ENCODE measurements at places on chromosomes 6 and 20.
A peak's percentile ranks its signal among the peaks of the same experiment; 100 is the strongest.

GRCh38 chr6:30399390-30400058, 54.6 kb downstream of the RPP21 start:
- no peak for DNase-seq

DNA sequence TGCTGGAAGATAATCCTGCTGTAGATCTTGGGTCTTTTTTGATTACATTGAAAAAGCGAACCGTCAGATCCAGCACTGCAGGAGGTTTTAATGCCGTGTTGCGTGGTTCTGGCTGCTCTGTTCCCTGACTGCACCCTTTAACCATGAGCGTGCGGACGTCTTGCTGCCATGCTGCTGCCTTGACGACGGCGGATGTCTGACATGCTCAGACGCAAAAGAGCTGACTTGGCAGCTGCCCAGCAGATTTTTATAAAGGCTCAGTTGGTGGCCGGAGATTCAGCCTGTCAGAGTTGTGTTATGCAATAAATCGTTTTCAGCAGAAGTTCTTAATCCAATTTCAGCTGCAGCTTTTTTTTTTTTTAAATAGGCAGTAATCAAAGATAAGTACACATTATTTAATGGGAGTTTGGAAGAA, 119.4 kb downstream of the JARID2 start:
- peak; percentile 65 for DNase-seq

- peak; percentile 80 for DNase-seq
These were observed 25.3 kb upstream of the ZBTB24 start for GRCh38 chr6:109508166-109508860.

GRCh38 chr6:38182426-38182825, 362.9 kb downstream of the ZFAND3 start:
- no peak for DNase-seq
